ENCODE measurements at places on chromosomes 16 and 17. TPM values are rescaled to one million over a fixed set of nuclear protein-coding genes. Genes with fewer than 3 reads are reported as not detected.

The HYDIN gene
- total RNA-seq = not detected

DNA sequence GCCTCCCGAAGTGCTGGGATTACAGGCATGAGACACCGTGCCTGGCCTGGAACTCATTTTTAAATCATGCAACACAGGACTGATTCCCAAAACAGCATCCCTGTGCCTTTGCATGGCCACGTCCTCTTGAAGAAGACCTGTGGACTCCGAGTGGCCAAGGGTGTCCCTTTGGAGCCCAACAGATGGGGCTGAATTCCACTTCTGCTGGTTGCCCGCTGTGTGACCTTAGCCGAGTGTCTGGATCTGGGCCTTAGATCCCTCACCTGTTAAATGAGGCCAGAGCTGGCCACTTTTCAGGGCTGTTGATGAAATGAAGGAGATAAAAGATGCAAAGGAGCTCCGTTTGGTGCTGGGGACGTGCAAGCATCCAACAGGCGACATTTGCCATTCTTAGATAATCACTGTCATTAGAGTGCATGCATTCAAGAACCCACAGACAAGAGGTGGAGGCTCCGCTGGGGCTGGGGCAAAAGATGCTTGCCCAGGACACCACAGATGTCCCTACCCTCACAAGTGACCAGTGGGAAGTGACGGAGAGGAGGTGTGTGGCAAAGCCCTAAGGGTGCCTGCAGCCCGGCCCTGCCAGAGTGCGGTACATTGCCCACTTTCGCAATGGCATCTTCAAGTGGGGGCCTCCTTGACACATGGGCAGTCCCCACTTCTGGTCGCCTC, 354.1 kb upstream of the TNRC6C start:
- DNase-seq = no peak

DNA sequence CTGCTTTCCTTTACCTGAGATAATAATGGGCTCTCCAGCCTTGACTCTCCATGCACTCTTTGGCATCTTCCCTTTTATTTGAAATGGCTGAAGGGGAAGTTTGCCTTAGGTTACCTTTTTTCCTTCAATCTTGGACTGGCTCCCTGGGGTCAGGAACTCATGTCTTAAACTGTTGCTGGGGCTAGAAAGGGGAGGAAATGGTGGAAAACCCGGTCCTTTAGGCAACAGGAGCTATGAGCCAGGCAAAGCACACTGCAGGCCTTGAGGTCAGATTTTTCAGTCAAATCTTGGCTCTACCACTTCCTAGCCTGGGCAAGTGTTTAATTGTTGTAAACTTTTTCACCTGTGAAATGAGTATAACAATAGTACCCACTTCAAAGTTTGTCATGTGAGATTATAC, 30.2 kb downstream of the MINK1 start:
- no peak for DNase-seq

The HAGH gene
- 32.5 TPM for total RNA-seq

- no peak for DNase-seq
Measured at GRCh38 chr17:51718983-51719382, 439.5 kb downstream of the CA10 start.

The CLDN7 gene
- total RNA-seq = 4.5 TPM

The USP6 gene
- 0.06 TPM for total RNA-seq

- no peak for DNase-seq
Measured at GRCh38 chr17:62676231-62676943, 48.9 kb downstream of the MRC2 start.

GRCh38 chr17:33464669-33465280, 171.7 kb upstream of the ASIC2 start:
- DNase-seq = no peak

- no peak for DNase-seq
Measured at GRCh38 chr17:66547151-66547865, 244.9 kb downstream of the PRKCA start.

DNA sequence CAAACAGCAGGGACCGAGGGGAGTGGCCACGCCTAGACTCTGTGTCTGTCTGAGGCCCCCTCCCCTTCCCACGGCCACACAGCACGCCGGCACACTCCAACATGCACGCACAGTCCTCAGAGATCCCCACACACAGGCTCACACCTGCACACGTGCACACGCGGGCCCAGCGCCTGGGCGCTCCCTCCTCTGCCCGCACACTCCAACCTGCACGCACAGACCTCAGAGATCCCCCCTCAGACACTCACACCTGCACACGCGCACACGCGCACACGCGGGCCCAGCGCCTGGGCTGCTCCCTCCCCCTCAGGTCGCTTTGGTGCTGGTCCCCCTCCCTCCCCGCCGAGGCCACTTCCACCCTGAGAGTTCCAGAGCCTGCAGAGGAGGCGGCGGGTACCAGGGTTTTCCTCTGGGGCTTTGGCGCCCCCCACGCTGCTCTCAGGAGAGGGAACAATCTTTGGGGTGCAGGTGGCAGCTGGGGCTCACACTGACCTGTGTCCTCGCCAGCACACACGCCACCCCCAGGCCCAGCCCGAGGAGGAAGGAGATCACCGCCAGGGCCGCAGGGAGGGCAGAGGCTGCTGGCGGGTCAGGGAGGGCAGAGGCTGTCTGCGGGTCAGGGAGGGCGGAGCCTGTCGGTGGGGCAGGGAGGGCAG, 1.6 kb downstream of the CD7 start:
- peak; percentile 76 for DNase-seq

GRCh38 chr17:20300436-20300934, 166.9 kb downstream of the LGALS9B start:
- DNase-seq = no peak

DNA sequence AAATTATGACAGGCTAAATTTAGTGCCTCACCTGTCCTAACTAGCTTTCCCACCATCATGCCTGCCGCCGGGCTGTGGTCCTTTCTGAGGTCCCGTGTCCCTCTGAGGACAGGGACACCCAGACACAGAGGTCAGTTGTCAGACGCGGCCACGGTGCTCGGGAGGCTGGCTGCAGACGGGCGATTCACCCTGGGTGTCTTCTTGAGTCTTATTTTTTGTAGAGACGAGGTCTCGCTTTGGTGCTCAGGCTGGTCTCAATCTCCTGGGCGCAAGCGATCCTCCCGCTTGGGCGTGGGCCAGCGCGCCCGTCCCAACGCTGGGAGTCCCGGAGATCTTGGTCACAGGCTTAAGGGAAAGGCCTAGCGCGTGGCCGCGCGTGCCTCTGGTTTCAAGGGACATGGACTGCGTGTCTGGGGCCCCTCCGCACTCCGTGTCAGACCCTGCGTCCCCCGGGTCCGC, 797 bp upstream of the RAB11FIP3 start:
- DNase-seq = no peak

DNA sequence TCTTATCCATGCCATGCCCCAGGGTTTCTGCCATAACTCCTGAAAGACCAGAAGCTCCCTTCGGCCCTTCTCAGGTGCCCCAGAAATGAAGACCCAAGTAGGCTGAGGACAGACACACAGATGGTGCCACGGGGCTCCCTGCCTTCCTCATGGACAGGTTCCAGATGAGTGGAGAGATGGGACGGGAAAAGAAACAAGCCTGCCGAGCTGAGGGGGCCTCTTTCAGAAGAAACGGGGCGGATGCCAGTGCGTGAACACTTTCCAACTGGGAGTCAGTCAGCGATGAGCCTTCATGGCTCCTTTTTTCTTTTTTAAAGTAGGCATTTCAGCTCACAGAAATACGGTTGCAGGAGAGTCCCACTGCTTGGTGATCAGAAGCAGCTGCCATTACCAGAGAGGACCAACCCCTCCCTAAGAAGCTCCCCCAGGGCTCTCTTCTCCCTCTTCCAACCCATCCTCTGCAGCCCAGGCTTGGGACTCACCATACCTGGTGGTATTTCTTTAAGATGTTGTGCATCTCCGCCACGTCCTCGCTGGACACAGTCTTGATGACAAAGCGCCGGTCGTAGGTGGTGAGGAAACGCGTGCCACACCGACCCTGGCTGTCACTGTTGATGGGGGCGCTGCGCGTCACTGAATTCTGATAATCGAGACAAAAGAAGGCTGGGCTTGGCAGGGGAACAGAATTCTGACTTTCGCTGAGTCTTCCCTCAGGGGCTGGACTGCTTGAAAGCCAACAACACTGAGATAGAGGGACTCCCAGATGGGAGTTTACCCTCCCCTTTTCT, 19.2 kb downstream of the PIP4K2B start:
- DNase-seq = no peak

The NRN1L gene
- 1.4 TPM for total RNA-seq

The HES7 gene
- total RNA-seq = 0.30 TPM

The SLC6A2 gene
- not detected for total RNA-seq

GRCh38 chr17:56690441-56691291, 97.2 kb downstream of the NOG start:
- DNase-seq = no peak

DNA sequence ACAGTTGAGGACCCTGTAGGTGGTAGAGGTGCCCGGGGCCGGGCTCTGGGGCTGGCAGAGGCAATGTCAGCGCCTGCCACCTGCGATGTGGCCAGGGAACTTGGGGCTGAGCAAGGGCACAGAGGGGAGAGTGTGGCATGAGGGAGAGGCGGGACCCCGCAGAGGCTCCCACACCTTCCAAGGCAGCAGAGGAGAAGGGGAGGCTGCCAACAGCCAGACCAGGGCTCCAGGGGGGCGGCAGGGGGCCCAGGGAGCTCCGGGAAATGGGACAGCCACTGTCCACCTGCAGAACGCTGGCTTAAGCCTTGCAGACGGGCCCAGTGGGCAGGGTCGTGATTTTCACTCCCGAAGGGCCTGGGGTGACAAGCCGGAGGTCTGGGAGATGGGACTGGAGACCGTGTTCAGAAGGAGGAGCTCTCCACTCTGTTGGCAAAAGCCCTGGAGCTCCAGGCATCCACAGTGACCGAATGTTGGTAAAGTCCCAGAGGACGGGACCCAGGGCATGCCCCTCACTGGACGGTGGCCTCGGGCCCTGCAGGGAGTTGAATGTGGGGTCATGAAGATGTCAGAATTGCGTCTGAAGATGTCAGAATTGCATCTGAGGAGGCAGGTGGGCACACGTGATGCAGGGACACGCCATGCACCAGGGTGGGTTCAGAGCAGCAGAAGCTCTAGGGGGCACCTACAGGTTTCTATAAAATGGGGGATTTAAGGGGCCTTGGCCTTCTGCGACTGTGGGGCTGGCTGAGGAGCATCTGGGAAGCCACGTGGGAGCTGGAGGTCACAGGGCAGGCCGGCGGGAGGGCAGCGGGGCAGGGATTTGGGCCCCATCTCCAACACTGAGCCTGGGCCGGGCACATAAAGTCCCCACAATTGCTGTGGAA, 18.6 kb downstream of the CD7 start:
- no peak for DNase-seq

DNA sequence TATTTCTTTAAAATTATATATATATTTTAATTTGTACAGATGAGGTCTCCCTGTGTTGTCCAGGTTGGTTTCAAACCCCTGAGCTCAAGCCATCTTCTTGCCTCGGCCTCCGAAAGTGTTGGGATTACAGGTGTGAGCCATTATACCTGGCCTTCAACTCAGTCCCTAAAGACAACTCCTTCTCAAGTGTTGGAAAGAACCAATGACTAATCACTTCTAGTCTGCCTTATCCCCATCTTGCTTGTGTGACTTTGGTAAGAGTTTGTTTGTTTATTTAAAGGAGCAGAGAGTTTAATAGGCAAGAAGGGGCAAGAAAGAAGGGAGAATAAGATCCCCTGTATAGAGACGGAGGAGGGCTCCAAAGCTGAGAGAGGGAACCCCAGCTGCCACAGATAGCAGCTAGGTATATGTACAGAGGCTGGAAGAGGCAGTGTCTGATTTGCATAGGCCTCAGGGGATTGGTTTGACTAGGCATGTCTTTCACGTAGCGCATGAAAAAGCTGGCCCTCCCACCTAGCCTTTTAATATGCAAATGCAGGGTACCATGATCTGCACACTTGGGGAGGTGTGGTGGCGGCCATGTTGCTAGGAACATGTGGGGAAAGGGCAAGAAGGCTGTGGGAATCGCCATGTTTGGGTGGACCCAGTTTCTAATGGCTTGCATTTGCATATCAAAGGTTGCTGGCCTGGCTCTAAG, 21.5 kb downstream of the ABCC1 start:
- DNase-seq = no peak

The TBC1D3I gene
- total RNA-seq = not detected

DNA sequence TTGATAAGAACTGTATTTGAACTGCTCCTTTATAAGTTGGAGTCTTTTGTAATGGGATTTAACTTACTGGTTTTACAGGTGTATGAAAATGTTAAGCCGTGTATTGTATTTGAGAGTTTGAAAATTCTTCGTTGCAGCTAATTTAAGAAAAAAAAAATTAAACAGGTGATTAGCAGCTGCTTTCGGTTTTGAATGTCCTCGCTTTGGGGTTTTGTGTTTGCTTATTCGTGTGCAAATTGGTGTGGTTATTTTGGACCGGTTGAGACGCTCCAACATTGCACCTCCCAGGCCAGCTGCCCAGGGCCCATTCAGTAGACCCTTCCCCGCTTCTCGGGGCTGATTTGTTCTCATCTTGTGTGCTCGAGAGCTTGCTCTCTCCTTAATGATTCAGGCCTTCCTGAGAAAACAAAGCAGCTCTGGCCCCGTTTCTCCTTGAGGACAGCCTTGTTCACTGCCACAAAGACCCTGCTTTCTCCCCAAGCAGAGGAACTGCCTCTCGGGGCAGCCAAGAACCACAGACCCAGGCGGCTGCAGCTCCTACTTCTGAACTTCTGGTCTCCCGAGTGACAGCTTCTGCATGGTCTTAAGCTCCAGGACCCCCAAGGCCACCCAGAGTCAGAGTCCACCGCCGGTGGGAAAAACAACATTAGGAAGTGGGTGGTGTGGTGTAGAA, 100.5 kb downstream of the MSI2 start:
- no peak for DNase-seq

DNA sequence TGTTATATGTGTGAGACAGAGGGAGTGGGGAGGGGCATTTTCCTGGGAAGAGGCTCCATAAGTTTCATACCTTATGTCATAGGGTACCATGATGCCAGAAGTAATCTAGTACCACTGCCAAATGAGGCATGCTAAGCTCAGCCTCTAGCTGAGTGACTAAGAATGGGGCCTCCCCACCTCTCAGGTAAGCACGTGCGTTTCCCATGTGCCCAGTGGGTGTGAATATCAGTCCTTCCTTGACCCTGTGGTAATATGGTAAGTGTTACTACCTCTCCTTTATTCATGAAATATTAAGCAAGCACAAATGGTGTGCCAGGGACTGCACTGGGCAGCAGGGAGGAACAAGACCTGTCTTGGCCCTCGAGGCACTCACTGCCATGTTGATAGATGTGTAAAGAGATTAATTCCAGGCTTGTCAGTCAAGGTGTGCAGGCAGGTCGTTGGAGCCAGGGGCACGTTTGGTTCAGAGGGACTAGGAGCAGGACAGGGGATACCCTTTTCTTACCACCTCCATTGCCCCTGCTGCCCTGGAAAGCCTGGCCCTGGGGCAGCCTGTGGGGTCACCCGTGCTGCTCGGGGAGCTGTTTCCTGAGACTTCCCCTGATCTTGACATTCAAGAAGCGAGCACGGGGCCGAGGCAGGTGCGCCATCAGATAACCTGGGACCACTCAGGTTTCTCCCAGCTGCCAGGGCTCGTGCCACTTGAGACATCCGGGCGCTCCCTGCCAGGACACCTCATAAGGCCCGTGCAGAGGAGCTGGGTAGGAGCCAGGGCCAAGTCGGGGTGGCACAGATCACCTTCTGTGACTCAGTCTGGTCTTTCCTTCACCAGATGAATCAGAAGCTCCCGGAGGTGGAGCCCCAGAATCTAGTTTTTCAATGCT, 8.8 kb downstream of the RSAD1 start:
- DNase-seq = no peak

- no peak for DNase-seq
Measured at GRCh38 chr17:38421871-38422827, 6.1 kb upstream of the ARHGAP23 start.

GRCh38 chr17:28864991-28865849, 10.4 kb downstream of the ERAL1 start:
- DNase-seq = no peak

GRCh38 chr17:29180034-29180787, at the start of gene MYO18A:
TSS of gene MYO18A (minus strand) at chr17:29180398. CDS start at chr17:29166940, 13,458 bp downstream.
- DNase-seq = peak; percentile 64
